Umbilical cord (tissue), 2 donors: ENCODE measurements at places on chromosomes 3 and 15.

GRCh38 chr3:126024049-126024854, 55.3 kb downstream of the ROPN1B start:
- DNase-seq: no peak

DNA sequence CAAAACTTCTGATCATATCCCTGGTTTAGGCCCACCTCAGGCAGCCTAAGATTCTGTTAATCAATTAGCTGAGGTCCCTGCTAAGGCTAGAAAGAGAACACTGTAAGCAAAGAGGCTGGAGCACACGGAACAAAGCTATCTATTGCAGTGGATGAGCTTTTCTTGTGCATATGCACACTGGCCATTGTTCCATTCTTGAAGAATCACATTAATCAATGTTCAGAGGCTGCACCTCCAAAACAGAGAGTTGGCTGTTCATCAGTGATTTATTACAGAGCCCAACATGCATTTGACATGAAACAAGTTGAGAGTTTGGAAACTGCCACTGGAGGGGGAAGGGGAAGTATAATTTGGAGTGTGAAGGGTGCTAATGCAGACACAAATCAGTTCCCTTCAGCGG, 873.0 kb downstream of the ROBO1 start:
- no peak for DNase-seq

- no peak for DNase-seq
These were observed 2.3 kb downstream of the IL5RA start for GRCh38 chr3:3107858-3108257.

GRCh38 chr3:166510382-166510781, 673.2 kb upstream of the BCHE start:
- DNase-seq: no peak

DNA sequence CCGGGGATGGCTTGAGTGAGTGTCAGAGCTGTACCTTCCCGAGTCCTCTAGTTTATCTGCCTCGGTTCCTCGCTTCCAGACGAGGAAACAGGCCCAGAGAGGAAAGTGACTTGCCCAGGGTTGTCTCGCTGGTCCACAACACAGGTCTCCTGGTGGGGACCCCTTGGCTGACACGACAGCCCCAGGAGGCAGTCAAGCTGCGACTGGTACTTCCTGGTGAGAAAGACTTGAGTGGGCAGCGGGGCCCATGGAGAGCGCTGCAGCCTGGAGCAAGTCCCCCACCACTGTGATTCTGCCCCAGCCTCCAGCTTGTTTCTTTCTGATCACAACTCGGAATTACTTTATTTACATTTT, 600 bp upstream of the CHRNA5 start:
- no peak for DNase-seq

GRCh38 chr3:131731709-131732108, 228.9 kb upstream of the MRPL3 start:
- no peak for DNase-seq

DNA sequence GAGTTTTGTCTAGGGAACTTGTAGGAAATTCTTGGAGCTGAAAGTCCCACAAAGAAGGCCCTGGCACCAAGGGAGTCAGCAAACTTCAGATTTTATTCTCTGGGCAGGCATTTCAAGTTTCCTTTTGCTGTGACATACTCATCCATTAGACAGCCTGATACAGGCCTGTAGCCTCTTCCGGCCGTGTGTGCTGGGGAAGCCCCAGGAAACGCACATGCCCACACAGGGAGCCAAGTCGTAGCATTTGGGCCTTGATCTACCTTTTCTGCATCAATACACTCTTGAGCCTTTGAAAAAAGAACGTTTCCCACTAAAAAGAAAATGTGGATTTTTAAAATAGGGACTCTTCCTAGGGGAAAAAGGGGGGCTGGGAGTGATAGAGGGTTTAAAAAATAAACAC, 15.0 kb downstream of the TIGIT start:
- DNase-seq: no peak

GRCh38 chr3:46848271-46849044, 14.8 kb downstream of the MYL3 start:
- DNase-seq: peak; percentile 53

DNA sequence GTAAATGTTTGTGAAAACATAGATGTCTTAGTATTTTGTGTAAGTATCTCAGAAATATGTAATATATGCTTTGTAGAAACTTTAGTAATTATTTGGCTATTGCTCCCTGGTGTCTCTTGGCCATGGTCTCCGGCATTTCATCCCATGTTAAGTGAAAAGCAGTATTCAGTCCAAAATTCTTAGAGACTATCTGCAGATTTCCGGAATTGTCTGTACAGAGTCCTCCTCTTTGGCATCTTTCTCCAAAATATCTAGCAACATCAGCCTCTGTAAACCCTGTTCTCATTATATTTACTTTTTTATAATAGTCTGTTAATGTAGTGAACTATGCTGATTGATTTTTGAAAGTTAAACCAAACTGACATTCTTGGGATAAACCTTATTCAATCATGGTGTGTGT, 352.7 kb downstream of the ARPP21 start:
- DNase-seq: no peak
